ENCODE measurements at places on chromosomes 4 and X.

DNA sequence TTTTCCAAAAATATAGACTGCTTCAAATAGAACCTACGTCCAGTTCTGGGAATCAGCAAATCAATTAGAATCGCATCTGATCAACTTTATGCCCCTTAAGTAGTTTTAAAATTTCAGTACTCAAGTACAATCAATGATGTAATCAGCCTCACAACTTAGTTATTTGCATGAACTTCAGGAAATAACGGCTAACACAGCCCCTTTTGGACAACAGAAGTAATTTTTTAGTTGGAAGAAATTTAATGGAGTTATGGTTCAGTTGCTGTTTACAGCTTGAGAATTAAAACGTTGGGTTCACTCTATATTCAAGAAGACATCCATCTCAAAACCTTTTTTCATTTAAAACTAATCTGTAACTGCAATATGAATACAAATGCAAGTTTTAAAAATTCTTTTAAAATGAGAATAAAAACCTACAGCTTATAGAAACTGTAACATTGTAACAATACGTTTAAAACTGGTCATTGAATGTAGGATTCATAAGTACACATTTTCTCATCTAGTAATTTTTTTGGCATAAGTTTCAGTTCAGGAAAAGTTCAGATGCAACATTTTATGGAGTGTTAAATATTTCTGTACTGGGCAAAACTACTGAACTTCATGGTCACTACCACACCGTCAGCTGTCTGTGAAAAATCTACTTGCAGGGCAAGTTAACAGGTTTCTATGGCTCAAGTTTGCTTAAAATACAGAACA lies 956 bp downstream of the TAPT1 start:
- DNase-seq = peak; percentile 58

GRCh38 chr4:55637272-55637820 lies 1.2 kb upstream of the NMU start:
- DNase-seq = no peak

DNA sequence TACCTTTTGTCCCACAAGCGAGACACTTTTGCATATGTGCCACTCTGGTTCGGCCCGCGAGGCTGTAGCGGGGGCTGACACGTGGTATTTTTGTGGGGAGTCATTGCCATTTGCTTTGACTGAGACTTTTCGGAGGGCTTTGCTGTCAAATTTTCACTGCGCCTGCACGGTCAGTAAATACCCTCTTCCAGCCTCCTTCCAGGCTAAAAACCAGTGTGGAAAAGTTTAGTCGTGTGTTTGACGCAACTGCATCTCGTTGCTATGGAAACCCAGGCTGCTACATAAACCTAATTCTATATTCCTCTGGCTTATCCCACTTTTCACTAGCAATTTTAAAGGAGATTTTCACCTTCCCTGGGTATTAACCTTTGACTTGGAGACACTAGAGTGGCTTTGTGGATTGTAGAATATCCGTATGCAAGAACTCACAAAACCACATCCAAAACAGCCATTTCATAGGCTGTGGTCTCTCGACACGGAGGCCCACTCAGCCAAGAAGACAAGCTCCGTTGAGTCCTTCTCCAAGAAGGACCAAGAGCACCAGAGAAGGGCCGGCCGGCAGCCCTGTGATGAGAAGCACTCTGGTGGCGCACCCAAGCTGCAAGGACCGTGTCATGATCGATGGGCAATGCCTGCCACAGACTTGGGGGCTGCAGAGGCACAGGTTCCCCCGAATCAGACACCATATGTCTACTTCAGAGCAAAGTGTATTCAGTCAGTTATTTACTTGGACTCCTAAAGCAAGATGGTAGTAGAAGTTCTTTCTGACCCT lies 38.4 kb upstream of the ENPP6 start:
- DNase-seq = no peak

- no peak for DNase-seq
Measured at GRCh38 chr4:186027405-186027804, 41.6 kb upstream of the TLR3 start.

- peak; percentile 36 for DNase-seq
Measured at GRCh38 chrX:140664939-140665338, 44.6 kb upstream of the LINC00632 start.

DNA sequence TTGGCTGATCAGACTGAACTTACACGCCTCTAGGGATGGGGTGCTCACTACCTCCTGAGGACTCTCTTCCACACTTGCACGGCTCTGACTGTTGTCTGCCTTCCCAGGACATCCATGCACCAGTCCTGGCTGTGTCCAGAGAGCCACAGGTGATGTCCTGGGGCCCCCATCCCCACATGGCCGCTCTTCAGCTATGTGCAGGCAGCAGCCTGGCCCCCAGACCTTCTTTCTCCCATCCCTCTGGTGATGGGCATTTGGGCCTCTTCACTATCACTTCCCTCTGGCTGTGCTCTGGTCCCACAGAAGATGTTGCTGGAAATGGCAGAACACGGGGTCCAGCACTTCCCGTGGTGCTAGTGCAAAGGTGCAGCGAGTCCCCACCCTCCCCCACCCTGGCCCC lies 40.9 kb upstream of the HMX1 start:
- no peak for DNase-seq

GRCh38 chrX:20361890-20362262 lies 95.2 kb upstream of the RPS6KA3 start:
- peak; percentile 77 for DNase-seq

DNA sequence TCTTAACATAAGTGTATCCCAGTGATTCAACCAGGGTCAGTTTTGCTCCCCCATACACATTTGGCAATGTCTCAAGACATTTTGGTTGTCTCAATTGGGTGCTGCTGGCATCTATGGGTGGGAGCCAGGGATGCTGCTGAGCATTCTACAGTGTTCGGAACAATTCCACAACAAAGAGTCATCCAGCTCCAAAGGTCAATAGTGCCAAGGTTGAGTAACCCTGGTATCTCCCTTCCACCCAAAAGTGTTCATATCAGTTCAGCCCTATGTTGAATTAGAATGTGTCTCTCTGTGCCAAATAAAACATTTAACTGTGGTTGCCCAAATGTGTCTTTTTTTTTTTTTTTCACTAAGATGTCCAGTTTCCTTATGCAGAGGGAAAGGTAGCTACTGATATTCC lies 129.4 kb upstream of the RAI2 start:
- DNase-seq = no peak

GRCh38 chr4:79212311-79212710 lies 113.5 kb downstream of the NAA11 start:
- DNase-seq = no peak

DNA sequence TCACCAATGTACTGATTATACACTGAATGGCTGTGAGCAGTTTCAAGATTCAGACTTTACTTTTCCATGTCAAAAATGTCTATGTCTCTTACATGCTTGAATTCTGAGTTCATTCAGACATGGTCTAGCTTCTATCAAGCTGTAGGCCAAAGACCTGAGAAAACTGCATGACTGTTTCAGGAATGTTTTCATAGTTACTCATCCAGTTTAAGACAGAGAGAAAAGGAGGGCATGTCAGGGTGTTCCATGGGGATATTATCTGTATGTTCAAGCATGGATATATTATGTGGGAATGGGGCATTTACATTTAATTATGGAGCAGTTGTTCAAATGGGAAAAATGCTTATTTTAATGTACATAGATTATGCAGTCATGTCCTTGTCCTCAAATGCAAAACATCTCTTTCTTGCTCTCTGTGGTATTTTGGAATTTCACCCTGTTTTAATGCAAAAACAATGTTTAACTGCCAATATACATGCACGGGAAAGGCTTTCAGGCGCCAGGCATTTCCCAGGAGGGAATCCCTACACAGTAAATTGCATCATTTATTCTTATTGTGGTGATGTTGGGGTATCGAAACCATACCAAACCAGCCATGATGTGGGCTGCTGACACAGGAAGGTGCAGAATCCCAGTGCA lies 429.1 kb upstream of the INTU start:
- peak; percentile 79 for DNase-seq

GRCh38 chrX:21863241-21863640 lies 7.5 kb downstream of the YY2 start:
- DNase-seq = no peak

DNA sequence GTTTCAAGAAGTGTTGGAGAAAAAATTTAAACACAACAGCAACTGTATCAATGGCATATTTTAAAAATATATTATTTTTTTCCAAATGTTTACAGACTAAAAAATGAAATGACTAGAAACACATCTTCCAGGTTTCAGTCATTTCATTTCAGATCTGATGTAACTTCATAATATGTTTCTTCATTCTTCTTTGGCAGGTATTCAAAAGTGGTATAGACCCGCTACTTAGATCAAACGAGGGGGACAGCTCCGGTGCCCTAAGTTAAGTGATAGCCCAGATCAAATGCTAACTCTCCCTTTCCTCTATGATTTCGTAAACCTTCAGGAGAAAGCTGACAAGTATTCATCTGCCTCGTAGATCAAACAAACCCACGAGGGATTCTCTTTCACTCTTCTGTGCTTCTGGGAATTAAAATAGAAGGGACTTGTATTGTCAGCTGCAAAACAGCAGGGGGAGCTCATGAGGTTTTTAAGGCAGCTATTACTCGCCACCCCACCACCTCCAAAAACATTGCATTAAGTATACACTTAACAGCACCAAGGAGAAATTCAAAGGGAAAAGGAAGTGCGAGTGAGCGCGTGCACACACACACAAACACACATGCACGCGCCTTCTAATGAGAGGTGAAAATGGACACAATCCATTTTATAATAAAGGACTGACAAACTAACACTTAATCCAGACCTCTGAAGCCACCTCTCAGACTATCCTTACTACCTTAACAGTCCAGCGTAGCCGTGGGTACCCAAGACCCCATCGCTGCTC lies 21.4 kb downstream of the HELT start:
- peak; percentile 84 for DNase-seq

DNA sequence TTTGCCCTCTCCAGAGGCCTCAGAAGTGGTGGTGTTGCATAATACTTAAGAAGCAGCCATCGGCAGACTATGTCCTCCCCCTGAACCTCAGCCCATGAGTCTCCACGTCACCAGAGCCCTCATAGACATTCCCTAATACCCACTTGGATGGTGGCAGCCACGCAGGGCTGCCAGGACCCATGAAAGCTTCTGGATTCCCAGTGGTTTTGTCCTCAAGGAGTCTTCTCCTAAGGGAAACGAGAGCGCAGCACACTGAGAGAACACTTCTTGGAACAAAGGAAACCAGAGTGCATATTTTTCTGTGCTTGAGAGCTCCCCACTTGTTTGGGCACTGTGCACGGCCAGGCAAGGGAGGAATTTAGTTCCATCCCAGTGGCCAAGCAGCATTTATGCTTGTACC lies 204.1 kb upstream of the DMD start:
- DNase-seq = no peak

DNA sequence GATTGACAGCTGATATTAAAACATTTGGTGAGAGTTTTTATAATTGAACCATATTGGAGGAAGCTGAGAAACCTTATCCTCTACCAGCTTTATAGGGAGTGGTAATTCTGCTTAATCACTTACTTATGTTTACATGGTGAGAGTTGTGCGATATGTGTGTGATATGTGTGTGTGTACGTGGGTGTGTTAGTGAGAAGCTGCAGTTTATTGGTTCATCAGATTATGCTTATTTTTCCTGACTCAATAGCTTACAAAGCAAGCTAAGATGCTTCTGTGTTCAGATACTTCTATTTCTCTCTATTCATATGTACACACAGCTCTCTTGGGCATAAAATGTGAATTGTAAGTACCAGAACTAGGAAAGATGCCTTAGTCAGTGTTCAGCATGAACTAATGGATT lies 343.7 kb downstream of the GRIA2 start:
- DNase-seq = no peak

DNA sequence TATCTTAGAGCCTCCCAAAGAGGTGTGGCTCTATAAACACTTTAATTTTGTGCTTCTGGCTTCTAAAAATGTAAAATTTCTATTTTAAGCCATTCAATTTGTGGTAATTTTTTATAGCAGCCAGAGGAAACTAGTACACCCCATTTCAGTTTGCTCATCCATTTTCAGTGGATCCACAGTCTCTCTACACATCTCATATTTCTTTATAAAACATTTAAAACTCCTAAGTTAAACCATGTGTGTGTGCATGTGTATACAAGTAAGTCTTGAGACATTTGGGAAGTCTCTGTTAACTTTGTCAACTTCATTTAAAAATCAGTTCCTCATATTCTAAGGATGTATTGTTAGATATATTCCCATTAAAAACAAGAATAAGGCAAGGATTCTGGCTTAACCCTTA lies 273.2 kb downstream of the IL15 start:
- DNase-seq = no peak

- DNase-seq = no peak
Measured at GRCh38 chrX:136619899-136620505, 28.0 kb upstream of the CD40LG start.

DNA sequence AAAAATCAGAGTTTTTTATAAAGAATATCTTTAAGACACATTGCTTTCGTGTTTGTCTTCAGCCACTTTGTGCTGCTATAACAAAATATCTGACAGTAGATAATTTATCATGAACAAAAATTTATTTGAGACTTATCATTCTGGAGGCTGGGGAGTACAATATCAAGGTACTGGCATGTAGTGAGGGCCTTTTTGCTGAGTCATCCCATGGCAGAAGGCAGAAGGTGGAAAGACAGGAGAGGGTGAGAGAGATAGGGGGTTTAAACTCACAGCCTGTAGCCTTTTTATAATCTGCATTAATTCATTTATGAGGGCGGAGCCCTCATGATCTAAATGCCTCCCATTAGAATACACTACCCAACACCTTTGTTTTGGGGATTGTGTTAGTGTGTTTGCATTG lies 431.2 kb upstream of the FAM47C start:
- no peak for DNase-seq

DNA sequence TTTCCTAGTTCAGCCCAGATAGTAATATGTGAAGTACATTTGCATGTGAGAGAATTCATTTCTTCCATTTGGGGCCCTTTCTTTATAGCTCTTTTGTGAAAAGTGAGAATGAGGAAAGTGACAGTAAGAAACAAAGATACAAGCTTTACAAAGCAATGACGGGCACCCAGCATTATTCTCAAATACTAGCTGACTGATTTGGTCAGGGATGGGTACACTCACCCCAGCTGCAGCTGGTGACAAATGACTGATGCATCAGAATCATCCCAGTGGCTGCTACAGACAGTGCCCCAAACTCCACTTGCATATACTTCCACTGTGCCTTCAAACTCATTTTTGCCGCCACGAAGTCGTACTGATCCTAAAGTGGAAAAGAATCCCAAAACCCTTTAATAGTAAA lies 14.8 kb downstream of the PRSS12 start:
- no peak for DNase-seq

DNA sequence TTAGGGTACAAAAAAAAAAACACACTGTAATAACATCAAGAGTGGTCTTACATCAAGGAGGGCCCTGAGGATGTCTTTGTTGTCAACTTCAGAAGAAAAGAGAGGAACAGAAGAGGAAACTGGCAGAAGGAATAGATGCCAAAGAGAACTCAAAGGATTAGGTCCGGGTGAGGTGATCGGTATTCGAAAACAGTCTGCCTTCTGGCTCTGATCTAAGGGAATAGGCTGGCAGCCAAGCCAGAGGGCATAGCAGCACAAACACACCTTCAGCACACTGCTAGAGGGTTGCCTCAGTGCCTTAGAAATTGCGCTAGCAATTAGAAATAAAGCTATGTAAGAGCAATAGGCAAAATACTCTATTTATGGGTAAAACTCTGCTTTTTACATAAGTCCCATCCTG lies 91.4 kb upstream of the TTC29 start:
- DNase-seq = no peak

- peak; percentile 53 for DNase-seq
Measured at GRCh38 chr4:147837435-147837834, 105.5 kb downstream of the ARHGAP10 start.

- no peak for DNase-seq
Measured at GRCh38 chr4:1516881-1517480, 110.7 kb upstream of the NKX1-1 start.

- peak; percentile 73 for DNase-seq
Measured at GRCh38 chr4:76430519-76431388, 4.3 kb upstream of the SHROOM3 start.

- DNase-seq = peak; percentile 50
Measured at GRCh38 chr4:147371661-147372060, 109.2 kb upstream of the EDNRA start.

All from choroid plexus epithelial cell (primary cell).